CD4-positive, alpha-beta T cell treated with Interleukin-21 for 1 hour (primary cell): ENCODE measurements at places on chromosomes 11 and 22.
A peak's percentile ranks its signal among the peaks of the same experiment; 100 is the strongest.

GRCh38 chr22:32701034-32701433 lies 100.5 kb upstream of the TIMP3 start:
- no peak for DNase-seq

DNA sequence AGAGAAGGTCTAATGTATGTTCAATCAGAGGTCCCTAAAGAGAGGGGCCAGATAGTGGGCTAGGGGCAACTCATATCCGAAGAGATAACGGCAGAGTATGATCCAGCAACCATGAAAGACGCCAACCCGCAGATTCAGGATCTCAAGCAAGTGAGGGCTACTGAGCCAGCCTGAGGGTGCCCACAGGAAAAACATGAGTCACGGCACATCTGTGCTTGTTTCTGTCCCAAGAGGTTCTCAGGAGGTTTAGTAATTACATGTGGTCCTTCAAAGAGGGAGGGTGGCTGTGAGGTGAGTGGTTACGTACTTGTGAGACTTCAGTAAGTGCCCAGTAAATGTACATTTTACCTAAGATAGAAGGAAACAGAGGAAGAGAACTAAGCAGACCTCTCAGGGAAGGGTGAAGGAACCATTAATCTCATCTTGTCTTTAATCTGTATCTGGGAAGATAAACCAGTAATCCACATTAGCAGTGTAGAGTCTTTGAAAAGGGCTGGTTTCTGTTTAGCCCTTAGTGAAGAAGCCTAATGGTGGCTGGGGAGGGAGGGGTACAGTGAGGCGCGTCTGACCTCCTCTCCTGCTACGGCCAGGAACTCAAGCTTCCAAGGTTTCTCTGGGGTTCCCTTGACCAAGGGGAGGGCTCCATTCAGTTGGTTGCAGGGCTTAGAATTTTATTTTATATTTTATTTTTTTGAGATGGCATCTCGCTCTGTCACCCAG lies 10.2 kb downstream of the SIRT3 start:
- DNase-seq: no peak

GRCh38 chr11:85809863-85810262 lies 1.1 kb downstream of the SYTL2 start:
- DNase-seq: no peak

GRCh38 chr11:38156495-38157146 lies 1558.6 kb upstream of the RAG2 start:
- DNase-seq: no peak

GRCh38 chr11:77619576-77620198 lies 17.9 kb downstream of the CLNS1A start:
- peak; percentile 57 for DNase-seq

DNA sequence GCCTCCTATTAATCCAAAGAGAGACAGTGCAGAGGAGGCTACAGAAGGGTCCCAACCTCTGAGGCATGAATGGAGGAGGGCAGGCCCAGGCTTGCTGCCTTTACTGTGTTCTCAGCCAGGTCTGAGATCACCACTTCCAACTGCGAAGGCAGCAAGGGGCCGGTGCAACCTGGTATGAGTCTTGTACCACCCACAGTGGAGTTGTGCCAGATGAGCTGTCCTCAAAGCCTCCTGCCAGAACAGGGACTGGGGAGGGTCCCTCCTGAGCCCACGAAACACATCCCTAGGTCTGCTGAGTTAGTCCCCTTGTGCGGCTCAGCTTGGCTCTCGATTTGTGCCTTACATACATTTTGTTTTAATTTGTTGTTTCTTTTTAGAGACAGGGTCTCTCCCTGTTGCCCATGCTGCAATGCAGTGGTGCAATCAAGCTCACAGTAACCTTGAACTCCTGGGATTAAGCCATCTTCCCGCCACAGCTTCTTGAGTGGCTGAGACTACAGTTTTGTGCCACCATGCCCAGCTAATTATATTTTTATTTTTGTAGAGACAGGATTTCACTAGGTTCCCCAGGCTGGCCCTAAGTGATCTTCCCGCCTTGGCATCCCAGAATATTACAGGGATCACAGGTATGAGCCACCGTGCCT lies 9.3 kb downstream of the MIF start:
- DNase-seq: no peak

- no peak for DNase-seq
These were observed 846.2 kb upstream of the API5 start for GRCh38 chr11:42465623-42466022.
